Right lung (tissue), 10 donors: ENCODE measurements at places on chromosomes 7 and 10. TPM values are rescaled to one million over a fixed set of nuclear protein-coding genes. Genes with fewer than 3 reads are reported as not detected.

GRCh38 chr10:71796749-71797405 is 23.6 kb upstream of the VSIR start:
- DNase-seq = no peak

DNA sequence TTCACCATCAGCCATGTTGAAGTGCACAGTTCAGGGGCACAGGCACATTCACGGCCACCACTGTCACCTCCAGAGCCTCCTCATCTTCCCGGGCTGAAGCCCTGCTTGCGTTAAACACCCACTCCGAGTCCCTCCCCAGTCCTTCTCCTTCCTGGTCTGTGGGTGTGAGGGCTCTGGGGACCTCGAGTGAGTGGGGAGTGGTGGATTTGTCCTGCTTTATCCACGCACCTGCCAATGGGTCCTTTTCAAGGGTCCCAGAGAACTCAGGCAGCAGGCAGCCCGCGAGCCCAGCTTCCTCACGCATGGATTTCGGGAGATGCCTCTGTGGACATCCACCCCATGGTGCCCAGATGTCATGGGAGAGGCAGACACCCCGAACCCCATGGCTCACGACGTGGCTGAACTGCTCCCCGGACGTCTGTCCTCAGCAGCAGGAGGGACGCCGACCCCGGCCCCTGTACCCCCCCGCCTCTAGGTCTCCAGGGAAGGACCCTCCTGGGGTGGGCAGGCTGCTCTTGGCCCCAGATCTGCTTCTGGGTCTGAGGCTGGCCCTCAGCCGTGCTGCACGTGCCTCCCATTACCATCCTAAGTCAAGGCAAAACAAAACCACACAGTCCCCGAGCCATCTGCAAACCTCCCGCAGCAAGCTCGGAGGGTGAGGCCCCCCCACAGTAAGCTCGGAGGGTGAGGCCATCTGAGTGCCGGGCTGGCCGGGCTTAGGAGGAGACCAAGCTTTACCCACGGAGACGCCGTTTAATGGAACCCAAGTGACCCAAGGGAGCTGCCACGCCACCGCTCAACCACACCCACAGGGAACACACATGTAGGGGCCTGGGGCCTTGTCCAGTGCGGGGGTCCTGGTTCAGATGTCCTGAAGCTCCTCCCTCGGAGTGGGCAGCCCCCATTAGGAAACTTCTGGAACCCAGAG is 9.0 kb downstream of the CYP2W1 start:
- no peak for DNase-seq

GRCh38 chr7:139515266-139515665 is 8.2 kb upstream of the CLEC2L start:
- DNase-seq = no peak

Gene LIPJ
- polyA plus RNA-seq = 0.19 TPM

- DNase-seq = no peak
These were observed 142.7 kb downstream of the ADARB2 start for GRCh38 chr10:1594372-1595241.

GRCh38 chr7:38928506-38928905 is 19.5 kb upstream of the VPS41 start:
- DNase-seq = no peak
